ENCODE measurements at places on chromosomes 12 and 14.

DNA sequence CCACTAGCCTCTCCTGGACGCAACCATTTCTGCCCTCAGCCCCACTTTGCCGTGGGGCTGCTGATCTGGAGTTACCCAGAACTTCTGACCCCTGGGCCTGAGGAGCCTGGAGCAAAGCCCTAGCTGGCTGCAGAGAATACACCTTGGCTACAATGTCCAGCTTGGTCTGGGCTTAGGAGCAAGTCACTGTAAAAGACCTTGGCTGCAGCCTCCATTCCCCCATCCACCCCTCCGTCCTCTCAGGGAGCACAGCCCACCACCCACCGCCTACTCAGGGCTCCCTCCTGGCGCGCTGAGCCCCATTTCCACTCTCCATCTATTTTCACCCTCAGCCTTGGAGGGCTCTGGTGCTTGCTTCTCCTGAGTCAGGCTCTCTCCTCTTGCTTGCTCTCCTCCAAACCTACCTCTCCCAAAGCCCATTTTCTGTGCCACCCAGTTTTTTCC is 42.9 kb downstream of the ERH start:
- no peak for DNase-seq

DNA sequence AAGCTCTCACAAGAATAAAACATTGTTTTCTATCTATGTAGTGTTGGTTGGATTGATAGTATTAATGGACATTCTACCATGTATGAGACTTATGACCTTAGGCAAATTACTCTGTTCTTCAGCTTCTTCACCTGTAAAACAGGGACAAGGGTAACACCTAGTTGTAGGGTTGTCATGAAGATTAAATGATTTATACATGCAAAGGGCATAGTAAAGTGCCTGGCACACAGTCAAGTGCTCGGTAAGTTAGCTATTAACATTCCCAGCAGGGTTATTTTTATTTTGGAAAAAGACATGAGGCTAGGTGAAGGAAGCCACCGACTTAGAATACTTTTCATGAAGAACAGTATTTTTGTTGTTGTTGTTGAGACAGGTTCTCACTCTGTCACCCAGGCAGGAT is 71.2 kb upstream of the PLXNC1 start:
- DNase-seq, result no peak

GRCh38 chr14:102390064-102390855 is 27.5 kb downstream of the TECPR2 start:
- DNase-seq, result no peak

- no peak for DNase-seq
Measured at GRCh38 chr12:62860501-62861411, 74.2 kb downstream of the PPM1H start.

- no peak for DNase-seq
Measured at GRCh38 chr14:103699261-103699661, 16.0 kb downstream of the XRCC3 start.

DNA sequence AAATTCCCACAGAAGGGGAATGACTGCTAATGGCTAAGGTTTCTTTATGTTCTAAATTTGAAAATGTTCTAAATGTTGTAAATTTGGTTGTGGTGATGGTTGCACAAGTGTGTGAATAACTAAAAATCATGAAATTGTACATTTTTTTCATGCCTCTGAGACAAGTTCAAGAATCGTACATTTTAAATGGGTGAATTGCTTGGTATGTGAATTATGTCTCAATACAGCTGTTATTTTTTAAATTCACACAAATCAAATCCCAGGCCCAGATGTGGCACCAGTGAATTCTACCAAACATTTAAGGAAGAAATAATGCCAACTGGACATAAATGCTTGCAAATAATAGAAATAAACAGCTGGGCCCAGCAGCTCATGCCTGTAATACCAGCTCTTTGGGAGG is 28.6 kb upstream of the RND1 start:
- DNase-seq, result no peak

DNA sequence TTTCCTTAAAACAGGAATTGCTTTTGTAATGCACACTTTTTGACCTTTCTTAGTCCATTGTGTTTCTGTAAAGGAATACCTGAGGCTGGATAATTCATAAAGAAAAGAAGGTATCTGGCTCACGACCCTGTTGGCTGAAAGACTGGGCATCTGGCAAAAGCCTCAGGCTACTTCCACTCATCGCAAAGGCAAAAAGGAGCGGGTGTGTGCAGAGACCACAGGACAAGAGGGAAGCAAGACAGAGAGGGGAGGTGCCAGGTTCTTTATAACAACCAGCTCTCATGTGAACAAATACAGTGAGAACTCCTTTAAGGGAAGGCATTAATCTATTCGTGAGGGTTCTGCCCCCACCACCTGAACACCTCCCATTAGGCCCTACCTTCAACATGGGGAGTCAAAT is 182.1 kb downstream of the C12orf50 start:
- DNase-seq, result no peak

GRCh38 chr12:132460571-132460970 is 29.4 kb upstream of the FBRSL1 start:
- DNase-seq, result no peak

DNA sequence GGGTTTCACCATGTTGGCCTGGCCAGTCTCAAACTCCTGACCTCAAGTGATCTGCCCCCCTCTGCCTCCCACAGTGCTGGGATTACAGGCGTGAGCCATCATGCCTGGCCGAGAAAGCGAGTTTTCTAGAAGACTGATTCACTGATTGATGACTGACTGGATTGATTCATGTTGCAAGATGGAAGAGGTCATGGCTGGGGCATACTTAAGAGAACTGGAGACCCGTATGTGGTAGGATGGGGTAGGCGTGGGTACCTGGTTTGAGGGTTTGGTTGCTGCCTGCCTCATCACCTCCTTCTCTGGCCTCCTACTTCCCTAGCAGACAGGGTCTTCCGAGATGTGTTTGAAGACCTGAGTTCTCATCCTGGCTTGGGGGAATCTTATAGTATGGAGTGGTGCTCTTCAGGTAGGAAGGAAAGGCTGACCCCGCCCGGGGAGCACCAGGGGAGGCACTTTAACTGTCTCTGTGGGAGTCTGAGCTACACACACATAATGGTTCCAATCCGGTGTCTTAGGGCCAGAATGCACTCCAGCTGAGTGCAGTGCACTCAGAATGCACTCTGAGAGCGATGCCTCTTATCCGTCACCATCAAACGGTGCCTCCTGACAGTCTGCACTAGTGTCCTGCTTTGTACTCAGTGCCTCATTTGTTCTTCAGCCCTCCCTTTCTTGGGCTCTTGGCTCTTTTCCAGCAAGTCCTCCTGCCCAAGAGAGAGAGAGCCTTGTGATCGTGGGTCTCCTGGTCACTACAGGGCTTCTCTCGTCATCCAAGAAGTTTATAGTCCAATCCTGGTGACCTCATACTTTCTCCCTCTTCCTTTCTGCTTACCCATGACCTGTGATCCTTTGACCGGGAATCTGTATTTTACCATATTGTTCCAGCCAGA is 19.7 kb downstream of the PLEKHG3 start:
- no peak for DNase-seq

DNA sequence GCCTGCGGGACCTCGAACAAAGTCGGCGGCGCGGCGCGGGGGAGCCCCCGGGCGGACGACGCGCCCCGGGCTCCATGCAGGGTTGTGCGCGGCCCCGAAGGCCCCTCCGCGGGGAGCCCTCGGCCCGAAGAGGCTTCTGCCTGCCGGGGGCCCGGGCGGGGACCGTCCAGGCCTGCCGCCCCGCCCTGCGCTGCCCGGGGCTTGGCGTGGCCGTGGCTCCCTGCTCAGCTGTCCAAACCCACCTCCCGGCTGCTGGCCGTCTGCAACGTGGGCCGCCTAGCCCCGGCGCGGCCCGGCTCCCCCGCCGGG is 670 bp downstream of the DYRK2 start:
- DNase-seq, result no peak

GRCh38 chr14:84029246-84029645 is 1500.7 kb upstream of the FLRT2 start:
- no peak for DNase-seq

DNA sequence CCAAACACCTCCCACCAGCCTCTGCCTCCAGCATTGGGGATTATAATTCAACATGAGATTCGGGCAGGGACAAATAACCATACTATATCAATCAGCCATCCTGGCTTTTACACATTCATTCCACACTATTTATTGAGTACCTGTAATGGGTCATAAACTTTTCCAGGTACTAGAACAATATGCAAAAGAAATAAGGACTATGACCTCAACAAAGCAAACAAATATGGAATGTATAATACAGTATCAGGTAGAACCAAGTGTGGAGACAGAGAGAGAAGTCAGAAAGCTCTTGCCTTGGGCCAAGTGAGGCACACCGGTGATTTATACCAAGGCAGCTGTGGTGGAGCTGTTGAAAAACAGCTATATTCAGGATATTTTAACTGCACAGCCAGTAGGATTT is 116.3 kb downstream of the TSPAN8 start:
- DNase-seq, result no peak

- DNase-seq, result no peak
Measured at GRCh38 chr14:61103541-61104339, 122.7 kb downstream of the SLC38A6 start.

DNA sequence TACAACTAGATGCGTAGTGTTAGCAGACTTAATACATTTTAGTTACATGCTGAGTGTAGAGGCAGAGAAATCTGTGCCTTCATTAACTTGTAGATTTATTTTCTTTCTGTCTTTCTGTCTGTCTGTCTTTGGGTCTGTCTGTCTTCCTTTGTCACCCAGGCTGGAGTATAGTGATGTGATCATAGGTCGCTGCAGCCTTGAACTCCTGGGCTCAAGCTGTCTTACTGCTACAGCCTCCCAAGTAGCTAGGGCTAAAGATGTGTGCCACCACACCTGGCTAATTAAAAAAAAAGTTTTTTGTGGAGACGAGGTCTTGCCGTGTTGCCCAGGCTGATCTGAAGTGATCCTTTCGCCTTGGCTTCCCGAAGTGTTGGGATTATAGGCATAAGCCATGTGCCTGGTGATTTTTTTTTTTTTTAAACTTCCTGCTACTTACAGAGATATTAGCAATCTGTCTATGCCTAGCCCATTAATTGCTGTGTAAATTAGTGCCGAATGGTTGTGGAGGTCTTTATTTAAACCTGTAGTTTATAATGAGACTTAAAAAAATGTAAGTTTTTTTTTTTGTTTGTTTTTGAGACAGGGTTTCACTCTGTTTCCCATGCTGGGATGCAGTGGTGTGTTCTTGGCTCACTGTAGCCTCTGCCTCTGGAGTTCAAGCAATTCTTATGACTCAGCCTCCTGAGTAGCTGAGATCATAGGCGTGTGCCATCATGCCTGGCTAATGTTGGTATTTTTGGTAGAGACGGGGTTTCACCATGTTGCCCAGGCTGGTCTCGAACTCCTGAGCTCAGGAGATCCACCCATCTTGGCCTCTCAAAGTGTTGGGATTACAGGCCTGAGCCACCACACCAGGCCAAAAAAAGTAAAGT is 22.8 kb downstream of the ERC1 start:
- no peak for DNase-seq

DNA sequence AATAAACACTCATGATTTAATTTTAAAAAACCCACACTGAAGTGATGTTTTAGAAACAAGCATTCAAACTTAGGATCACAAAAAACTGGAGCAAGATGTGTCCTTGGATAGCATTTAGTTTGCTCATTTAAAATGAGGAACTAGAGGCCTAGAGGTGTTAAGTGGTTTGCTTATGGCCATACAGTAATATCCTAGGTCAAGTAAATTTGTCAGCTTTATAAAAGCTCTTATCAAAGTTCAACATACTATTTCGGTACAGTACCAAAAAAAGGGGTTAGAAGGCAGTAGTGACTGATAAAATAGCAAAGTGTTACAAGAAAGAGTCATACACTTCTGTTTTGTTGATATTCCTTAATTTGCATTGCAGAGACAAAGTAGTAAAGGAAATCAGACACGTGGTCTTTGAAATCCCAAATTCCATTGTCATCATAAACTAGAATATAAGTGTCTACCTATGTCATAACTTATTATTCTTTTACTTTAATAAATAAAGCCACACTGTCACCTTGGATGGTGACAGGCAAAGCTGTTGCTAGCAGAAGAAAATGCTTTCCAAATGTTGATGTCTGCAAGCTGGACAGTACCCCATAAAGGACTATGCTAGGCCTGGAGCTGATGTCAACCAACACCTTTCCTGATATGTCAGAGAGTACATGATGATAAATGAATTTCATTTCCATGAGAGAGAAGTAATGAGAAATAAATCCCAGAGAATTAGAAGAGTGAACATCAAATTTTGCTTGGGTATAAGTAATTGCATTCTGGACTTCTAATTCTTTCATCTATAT is 17.6 kb upstream of the SRP54 start:
- DNase-seq, result no peak

DNA sequence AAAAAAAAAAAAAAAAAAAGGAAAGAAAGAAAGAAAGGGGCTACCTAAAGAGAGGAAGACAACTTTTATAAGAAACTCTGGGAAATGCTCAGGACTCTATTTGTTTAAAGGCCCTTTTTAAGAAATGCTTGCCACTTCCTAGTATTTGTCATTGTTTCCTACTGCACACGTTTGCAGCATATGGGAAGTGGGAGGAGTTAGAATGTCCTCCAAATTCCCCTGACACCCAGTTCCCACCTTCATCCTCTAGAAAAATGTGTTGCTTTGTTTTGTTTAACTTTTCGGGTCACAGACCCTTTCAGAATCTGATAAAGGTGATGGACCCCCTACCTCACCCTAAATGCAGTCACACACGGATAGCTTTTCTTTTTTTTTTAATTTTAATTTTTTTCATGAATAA is 40.8 kb downstream of the NINJ2 start:
- no peak for DNase-seq

DNA sequence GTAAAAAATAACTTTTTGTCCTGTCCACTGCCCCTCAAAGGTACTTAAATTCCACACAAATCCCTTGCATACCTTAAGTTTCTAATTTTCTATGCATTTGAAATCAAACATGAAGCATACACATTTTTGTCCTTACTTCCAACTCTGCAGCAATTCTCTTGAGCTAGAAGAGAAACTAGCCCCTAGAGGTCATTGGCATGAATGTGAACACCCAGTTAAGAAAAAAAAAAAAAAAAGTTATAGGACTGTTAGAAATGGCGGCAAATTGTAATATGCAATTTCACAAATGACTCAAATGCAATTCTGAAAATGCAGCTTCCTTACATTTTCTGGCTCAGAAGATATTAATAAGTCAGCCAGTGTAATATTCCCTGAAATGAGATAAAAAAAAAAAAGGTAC is 4.6 kb upstream of the ESR2 start:
- DNase-seq, result no peak

- no peak for DNase-seq
Measured at GRCh38 chr12:6943722-6944380, at the start of the genes C12orf57 and RNU7-1. TSS of gene C12orf57 (plus strand) at chr12:6944022. CDS start at chr12:6944122, 100 bp downstream. TSS of gene RNU7-1 (plus strand) at chr12:6943816.

DNA sequence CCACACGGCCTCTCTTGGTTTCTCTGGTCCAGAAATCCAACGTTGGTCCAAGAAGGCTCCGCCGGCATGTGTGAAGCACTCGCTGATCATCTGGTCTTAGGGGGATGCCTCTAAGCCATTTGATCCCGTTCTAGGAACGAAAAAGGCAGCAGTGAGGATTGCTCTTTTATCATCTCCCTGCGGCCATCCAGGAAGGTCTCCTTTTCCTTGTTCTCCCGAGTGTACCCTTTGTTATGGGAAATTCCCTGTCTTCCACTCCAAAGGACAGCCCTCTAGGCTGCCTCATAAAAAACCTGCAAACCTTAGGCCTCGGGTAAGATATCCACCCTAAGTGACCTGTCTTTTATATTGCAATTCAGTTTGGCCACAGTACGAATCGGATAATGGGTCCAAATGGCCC is 85.8 kb downstream of the TMTC3 start:
- no peak for DNase-seq
